Peyer's patch (tissue), 4 donors: ENCODE measurements at places on chromosomes 4 and X. TPM values are rescaled to one million over a fixed set of nuclear protein-coding genes. Genes with fewer than 3 reads are reported as not detected.

GRCh38 chrX:45134315-45134731, 66.4 kb downstream of the DIPK2B start:
- DNase-seq: no peak
- H3K27me3 ChIP-seq: no peaks in the 10 kb centered on the region
- H3K4me3 ChIP-seq: no peak overlapping the region
- H3K4me1 ChIP-seq: no peaks in the 10 kb centered on the region

The PCDH11X gene
- total RNA-seq: not detected

The MAGEA4 gene
- total RNA-seq: not detected

GRCh38 chrX:9379697-9380551, 84.9 kb upstream of the TBL1X start:
- DNase-seq: no peak
- no peaks in the 10 kb centered on the region for H3K36me3 ChIP-seq
- no peak overlapping the region for H3K4me3 ChIP-seq
- H3K27me3 ChIP-seq: no peaks in the 10 kb centered on the region
- H3K27ac ChIP-seq: no peak overlapping the region

The FAT1 gene
- 471 TPM for total RNA-seq
